ENCODE measurements at places on chromosomes 11 and 22.

DNA sequence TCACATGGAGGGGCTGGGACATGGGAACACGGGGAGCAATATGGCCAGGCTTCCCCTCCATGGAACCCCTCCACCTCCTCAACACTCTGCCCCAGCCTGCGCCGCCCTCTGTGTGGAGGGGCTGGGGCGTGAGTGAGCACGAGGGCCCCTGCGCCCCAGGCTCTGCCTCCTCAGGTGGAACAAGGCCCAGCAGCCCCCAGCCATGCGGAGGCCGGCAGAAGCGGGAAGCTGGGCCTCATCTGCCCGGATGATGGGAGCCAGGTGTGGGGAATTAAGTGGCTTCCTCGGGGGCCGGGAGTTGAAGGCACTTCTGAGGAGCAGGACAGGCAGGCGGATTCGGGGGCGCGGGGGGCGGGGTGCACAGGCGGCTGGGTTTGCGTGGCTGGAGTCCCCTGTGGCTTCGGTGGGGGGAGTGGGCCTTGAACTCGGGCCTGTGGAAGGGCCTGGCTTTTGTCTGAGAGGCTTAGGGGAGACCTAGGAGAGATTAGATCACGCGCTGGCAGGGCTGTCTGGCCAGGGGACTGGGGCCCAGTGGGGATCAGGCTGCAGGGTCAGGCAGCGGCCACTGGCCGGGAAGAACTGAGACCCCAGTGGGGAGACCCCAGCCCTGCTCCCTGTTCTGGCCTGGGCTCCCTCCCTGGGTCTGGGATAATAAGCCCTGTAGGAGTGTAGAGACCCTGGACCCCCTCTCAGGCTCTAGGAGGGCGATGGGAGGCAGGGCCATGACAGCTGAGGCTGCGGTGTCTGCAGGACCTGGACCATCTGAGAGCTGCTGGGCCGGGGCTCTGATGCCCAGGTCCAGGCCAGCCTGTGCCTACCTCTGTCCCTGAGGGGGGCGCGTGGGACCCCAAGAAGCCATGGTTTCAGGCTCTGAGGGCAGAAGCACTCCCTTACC, 13.3 kb downstream of the PRR33 start:
- DNase-seq: no peak

DNA sequence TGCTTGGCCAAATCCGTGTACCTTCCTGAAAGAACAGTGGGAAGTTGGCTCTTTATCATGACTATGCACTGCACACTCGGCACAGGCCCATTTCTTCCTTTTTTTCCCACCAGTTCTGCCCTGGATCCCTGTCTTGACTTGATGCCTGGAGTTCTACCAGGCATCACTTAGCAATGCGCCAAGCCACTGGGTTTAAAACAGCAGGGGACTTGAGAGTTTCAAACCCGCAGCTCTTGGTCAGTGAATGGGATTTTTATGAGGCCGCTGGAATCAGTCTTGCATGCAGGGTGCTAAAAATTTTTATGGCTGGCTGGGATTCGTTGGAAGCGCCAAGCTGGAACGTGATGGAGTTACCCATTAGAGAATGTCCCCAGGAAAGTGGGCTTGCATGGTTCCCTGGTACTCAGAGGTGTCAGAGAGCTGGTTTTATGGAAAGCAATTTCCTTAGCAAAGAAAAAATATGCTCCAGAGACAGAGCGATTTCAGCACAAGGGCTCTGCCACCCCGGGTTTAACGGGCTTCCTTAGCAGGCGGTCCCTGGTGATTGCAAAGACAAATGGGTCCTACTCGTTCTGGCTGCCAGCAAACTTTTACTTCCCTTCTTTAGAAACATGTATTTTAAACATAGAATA, 432.9 kb downstream of the TENM4 start:
- no peak for DNase-seq

DNA sequence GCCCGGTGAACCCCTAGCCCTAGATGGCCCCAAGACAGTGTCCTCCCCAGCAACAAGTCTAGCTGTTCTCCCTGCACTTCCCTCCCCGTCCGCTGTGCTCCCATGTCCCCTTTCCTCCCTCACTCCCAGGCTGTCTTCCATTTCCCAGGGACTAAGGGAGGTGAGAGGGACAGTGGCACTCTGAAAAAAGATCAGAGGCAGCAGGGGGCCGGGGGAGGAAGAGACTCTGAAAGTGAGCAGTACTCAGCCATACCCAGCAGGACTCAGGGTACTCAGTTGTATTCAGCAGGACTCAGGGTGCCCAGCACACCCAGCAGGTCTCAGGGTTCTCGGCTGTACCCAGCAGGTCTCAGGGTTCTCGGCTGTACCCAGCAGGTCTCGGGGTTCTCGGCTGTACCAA, 48.4 kb upstream of the THY1 start:
- DNase-seq: no peak

GRCh38 chr11:129657866-129658525, 157.7 kb upstream of the TMEM45B start:
- DNase-seq: no peak

DNA sequence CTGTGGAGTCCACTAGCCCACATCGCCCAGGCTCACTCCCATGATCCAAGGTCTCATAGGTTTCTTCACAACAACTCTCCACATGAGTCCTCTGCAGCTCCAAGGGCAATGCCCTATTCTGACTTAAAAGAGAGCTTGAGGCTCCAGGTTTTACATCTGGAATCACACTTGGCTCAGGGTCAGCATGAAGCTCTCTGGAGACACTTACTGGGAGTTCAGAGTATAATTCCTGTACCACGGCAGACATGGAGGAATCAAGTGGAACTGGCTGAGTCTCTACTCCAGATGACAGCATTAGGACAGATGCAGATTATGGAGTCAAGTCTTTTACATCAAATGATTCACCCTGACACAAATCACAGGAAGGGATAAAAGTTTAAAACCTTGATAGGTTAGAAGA, 11.4 kb downstream of the PRR14L start:
- DNase-seq: no peak

GRCh38 chr22:18987765-18988164, 51.7 kb upstream of the PRODH start:
- DNase-seq: no peak

DNA sequence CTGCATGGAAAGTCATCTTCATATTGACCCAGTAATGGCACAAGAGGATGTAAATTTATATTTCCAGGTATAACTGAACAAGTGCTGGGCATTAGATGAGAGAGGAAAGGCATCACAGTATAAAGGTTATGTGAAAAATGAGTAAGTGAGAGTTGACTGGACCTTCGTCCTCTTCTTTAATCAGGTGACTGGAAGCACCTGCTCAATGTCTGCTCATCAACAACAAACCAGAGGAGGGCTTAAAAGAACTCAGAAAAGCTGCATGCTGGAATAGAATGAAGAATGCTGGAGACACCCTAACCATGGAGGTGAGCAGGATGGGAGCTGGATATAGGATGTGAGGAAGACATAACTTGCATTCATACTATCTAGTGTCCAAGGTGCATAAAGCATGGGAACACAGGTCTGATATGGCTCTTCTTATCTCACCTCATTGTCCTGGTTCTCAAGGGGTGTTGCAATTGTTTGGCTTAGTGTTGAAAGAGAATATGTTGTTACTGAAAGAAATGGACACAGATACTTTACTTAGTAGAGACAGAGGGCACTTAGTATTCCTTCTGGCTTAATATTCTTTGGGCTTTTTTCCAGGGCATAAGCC, 7.3 kb upstream of the SLC22A9 start:
- no peak for DNase-seq

GRCh38 chr11:2268729-2269600, 1.4 kb downstream of the ASCL2 start:
- DNase-seq: no peak

DNA sequence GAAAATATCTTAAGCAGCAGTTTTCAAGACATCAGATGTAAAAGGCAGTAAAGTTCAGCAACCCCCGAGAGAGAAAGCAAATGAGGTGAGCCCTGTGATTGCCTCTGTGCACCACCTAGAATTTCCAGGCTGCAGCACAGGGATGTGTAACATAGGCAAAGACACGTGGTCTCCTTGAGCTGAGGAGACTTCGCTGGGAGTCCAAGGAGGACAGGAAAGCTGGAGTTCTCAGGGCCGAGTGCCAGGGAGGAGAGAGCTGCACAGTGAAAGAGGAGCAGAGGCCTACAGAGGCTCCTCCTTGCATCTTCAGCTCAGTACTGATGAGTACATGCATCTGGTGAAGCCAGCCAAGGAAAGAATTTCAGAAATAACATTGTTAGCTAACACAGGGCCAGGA, 17.6 kb upstream of the TOLLIP start:
- DNase-seq: peak; percentile 62

GRCh38 chr22:42931421-42932196, 74.5 kb upstream of the ARFGAP3 start:
- peak; percentile 30 for DNase-seq

- DNase-seq: peak; percentile 79
Observed at GRCh38 chr11:35511666-35512065, 13.8 kb downstream of the PAMR1 start.

DNA sequence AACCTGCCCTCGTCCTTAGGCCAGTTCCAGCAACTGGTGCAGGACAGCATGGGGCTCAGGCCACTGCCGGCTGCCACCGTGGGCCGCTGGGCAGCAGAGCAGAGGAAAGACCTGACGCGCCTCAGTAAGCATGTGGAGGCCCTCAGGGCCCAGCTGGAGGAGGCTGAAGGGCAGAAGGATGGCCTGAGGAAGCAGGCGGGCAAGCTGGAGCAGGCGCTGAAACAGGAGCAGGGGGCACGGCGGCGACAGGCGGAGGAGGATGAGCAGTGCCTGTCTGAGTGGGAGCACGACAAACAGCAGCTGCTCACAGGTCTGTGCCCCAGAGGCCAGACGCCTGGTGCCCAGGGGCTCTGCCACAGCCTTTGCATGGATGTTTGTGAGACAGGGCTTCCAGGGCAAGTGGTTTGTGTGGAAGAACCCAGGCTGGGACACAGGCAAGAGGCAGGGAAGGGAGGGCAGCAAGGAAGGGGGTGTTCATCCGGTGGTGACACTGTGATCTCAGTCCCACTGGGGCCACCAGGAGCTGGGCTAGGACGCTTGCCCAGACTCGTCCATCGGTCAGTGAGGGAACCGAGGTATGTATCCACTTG, 13.9 kb downstream of the CCDC157 start:
- no peak for DNase-seq

DNA sequence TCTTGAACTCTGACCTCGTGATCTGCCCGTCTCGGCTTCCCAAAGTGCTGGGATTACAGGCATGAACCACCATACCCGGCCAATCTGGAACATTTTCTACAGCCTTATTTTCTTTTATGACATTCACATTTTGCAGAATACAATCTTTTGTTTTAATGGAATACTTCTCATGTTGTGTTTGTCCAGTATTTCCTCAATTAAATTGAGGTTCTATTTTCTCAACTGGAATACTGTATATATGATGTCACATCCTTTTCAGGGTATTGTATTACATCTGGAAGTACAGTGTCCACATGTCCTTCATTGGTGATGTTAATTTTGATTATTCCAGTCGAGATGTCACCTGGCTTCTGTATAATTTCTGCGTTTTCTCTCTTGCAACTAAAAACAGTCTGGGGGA, 90.8 kb upstream of the HORMAD2 start:
- no peak for DNase-seq

- no peak for DNase-seq
Observed at GRCh38 chr11:40405614-40406013, 1053.8 kb downstream of the LRRC4C start.

DNA sequence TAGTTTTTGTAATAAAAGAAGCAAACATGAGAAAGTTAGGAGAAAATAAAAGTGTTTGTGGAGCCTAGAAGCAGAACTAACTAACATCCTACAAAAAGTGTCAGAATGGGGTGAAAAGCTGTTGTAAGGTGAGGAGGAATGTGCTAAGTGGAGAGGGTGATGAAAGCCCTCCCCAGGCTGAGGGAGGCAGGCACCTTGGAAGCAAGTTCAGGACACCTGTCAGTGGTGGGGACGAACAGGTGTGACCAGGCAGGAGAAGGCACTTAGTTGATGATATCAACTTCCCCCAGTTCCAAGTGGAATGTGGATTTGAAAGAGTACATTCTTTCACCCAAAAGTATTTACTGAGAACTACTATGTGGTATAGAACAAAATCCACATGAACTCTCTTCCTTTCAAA, 18.7 kb upstream of the BMAL1 start:
- no peak for DNase-seq

DNA sequence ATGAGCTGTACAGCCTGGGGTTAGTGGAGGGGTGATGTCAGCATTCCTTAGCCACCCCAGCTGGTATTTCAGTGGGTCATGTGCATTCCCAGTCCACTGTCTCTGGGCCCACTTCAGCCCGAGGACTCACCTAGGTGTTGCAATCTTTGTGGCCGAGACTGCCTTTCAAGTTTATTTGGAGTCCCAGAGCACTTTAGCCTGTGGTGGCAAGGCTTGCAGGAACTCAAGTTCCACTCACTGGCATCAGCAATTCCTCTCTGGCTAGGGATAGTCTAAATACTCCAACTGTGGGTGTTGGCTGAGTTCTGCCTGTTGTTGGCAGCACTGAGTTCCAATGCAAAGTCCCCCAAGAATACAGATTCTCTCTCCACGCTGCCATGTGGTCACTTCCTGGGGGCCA, 191.6 kb upstream of the PGR start:
- no peak for DNase-seq

DNA sequence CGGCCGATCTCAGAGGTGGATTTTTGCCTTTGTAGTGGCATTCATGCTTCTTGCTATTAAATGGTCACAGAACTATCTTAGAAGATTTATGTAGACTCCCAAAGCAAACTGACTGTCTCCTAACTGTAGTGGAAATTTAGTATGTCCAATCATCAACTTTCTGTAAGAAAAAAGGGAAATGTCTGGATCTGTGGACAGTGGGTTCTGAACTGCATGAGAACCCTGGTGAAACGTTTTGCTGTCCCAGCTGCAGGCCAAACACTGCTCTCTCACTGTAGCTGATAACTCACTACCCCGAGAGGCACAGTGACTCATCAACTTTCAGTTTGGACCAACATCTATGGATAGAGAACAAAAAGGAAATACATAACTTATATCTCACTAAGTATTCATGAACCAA, 387.1 kb downstream of the SOX6 start:
- DNase-seq: peak; percentile 78

DNA sequence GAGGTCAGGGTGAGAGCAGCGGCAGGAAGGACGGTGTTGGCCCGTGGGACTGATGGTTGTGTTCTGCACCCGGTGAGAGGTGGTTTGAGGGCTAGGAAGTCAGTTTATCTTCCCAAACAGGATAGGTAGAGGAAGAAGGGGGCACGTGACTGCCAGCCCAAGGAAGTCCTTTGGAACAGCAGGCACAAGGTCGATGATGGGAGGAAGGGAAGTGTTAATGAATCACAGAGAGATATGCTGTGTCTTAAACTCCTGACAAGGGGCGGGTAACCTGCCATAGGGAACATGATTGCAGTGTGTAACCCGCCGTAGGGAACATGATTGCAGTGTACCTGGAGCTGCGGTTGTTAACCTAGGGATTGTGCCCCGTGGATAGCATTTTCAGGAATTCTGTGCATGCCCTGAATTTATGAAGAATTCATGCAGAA, 49.0 kb downstream of the PRR5L start:
- no peak for DNase-seq

DNA sequence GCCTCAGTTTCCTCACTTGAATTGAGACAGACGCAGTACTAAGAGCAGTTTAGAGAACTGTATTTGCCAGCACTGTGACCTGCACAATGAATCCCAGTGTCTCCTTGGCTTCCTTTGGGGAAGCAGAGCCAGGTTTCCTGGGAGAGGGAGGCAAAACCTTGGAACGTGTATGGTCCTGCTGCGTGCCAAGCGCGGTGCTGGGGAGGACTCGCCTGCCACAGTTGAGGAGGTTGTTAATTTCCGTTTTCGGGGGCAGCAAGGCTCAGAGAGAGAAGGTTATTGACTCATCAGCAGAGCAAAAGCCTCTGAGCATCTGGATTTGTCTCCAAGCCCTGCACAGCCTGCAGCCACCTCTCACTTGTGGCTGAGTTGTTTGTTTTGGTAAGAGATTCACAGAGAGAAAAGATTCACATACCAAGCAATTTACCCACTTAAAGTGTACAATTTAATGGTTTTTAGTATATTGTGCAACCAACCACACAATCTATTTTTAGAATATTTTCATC, 10.8 kb downstream of the SYT12 start:
- DNase-seq: peak; percentile 98

Measured in HCEC 1CT (cell line).